Small intestine (tissue), 16 donors: ENCODE measurements at places on chromosomes 2 and 18. TPM values are rescaled to one million over a fixed set of nuclear protein-coding genes. Genes with fewer than 3 reads are reported as not detected.

Gene PIAS2
- polyA plus RNA-seq, result 5.6 TPM

Gene IGFBP5
- polyA plus RNA-seq, result 32.6 TPM

Gene POTEI
- not detected for polyA plus RNA-seq

Gene LINC00305
- not detected for polyA plus RNA-seq

Gene GKN2
- not detected for polyA plus RNA-seq

Gene ELOA2
- not detected for polyA plus RNA-seq

Gene TP53I3
- polyA plus RNA-seq, result 32.2 TPM

Gene KCNJ3
- polyA plus RNA-seq, result 6.5 TPM

Gene LRATD1
- polyA plus RNA-seq, result 33.2 TPM

Gene DSG4
- polyA plus RNA-seq, result not detected

Gene NCKAP5
- 7.0 TPM for polyA plus RNA-seq

Gene REG3A
- 468 TPM for polyA plus RNA-seq

Gene CCDC93
- 44.0 TPM for polyA plus RNA-seq

Gene UBE2E3
- polyA plus RNA-seq, result 61.3 TPM

Gene MAP2
- 3.2 TPM for polyA plus RNA-seq

Gene OXER1
- polyA plus RNA-seq, result 40.3 TPM

Gene ZSWIM2
- polyA plus RNA-seq, result not detected

Gene TDRD15
- not detected for polyA plus RNA-seq

Gene POU3F3
- polyA plus RNA-seq, result 0.04 TPM

Gene UGT1A3
- polyA plus RNA-seq, result 5.1 TPM

Gene WNT10A
- polyA plus RNA-seq, result 0.07 TPM
